ENCODE measurements at places on chromosomes 1 and 21. TPM values are rescaled to one million over a fixed set of nuclear protein-coding genes. Genes with fewer than 3 reads are reported as not detected.

DNA sequence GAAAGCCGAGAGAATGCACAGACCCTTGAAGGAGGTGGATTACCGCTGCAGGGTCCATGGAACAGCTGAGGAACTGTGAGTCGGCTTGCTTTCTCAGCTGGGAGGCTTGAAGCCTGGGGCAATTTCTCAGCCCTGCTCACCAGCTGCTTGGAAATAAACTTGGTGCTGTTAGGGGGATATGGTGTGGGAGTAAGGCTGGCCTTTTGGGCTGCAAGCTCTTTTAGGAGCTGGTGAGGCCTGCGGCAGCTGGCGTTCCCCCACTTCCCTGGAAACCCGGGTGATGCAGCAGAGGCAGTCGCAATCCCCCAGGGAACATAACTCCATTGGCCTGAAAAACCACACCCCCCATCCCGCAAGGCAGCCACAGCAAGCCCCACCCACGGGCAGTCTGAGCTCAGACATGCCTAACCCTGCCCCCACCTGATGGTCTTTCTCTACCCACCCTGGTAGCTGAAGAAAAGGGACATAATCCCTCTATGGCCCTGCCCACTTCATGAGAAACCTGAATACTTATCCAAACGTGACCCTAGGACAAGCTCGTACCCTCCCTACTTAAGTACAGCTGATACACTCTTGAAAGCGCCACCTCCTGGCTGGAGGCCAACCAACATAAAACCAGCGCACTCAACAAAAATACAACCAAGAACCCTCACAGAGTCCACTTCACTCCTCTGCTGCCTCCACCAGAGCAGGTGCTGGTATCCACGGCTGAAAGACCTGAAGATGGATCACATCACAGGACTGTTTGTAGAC is 1995.8 kb downstream of the NCAM2 start:
- no peak for DNase-seq

DNA sequence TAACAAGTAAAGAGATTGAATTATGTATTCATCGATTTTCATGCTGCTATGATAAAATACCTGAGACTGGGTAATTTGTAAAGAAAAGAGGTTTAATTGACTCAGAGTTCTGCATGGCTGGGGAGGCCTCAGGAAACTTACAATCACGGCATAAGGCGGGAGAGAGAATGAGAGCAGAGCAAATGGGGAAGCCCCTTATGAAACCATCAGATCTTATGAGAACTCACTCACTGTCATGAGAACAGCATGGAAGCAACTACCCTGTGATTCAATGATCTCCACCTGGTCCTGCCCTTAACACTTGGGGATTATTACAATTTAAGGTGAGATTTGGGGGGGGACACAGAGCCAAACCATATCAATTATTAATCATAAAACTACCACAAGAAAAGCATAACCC is 3.3 kb upstream of the GBP3 start:
- DNase-seq: no peak

GRCh38 chr1:162596514-162597170 is 35.1 kb downstream of the UAP1 start:
- DNase-seq: no peak

DNA sequence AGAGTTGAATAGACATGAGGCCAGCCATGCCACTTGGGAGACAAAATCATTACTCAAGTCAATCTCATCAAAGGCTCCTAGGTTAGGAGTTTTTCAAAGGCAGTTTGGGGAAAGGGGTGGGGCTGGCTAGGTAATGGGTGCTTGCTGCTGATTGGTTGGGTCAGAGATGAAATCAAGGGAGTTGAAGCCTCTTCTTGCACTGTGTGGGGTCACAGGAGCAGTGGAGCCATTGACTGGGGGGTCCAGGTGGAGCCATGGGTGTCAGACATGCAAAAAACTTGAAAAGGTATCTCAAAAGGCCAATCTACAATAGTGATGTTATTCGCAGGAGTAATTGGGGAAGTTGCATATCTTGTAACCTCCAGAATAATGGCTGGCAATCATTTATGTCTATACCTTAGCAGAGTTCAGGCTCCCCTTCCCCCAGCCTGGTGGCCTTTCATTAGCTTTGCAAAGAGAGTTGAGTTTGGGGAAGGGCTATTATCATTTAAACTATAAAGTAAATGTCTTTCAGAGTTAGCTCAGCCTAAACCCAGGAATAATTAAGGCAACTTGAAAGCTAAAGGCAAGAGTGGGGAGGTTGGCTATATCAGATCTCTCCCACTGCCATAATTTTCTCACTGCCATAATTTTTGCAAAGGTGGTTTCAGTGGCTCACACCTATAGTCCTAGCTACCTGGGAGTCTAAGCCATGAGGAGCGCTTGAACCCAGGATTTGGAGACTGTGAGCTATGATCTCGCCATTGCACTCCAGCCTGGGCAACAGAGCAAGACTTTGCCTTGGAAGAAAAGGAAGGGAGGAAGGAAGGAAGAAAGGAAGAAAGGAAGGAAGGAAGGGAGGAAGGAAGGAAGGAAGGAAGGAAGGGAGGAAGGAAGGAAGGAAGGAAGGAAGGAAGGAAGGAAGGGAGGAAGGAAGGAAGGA is 7.8 kb upstream of the PINK1 start:
- DNase-seq: no peak

GRCh38 chr1:153058826-153059784 is 1.8 kb upstream of the SPRR2A start:
- DNase-seq: no peak

- DNase-seq: no peak
Measured at GRCh38 chr1:53964109-53964508, 18.0 kb downstream of the LRRC42 start.

DNA sequence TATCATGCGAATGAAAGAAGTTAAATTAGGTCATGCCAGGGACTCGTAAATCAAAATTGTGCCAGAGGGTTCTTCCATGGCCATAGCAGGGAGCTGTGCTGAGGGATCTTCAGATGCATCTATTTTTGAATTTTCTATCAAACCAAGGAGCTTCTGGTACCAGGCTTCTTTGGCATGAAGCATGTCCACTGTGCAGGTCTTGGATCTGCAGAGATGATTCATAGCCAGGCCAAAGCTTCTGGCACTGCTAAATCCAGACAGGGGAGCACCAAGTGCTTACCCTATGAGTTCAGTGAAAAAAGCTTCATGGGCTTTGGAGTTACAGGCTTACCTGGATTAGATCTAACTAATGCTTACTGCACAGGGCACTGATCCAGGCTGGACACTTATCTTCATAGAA is 154.2 kb upstream of the DAB1 start:
- no peak for DNase-seq

DNA sequence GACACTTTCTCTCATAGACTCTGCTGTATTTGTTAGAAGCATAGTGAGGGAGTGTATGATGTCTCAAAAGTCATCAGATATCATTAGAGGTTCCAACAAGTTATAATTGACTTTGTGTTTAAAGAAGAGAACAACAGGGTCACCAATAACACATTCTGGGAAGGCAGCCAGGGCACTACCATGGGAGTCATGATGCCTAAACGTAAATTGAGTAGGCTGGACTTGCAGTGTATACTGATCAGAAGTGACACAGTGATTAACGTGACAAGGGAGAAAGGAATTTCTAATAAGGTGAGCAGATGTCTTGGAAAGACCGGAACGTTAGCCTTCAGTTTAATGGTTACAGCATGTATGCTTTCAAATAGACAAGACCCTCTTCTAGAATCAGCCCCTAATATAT is 973.2 kb downstream of the NCAM2 start:
- DNase-seq: no peak

FBXO42 gene
- total RNA-seq: 22.8 TPM

GRCh38 chr1:29756085-29756484 is 519.8 kb downstream of the PTPRU start:
- DNase-seq: no peak

GRCh38 chr1:87888446-87888845 is 559.8 kb downstream of the LMO4 start:
- DNase-seq: no peak

CFHR4 gene
- 0.10 TPM for total RNA-seq

DNA sequence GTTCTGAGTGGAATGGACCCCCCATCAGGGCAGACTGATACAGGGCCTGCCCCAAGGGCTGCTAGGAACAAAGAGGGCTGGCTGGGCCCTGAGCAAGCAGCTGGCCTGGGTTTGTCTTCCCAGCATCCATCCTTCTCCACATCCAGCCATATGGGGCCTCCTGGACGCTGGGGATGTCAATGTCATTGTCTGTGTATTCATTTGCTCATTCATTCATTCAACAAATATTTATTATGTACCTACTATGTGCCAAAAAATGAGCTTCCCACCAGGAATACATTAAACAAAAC is 15.6 kb upstream of the ECE1 start:
- DNase-seq: no peak

- DNase-seq: no peak
Measured at GRCh38 chr1:224626042-224626441, 9.9 kb downstream of the CNIH3 start.

TLR5 gene
- 3.0 TPM for total RNA-seq

- DNase-seq: no peak
Measured at GRCh38 chr1:174022976-174023277, 770 bp upstream of the RC3H1 start.

CCDC185 gene
- total RNA-seq: 0.10 TPM

CMPK1 gene
- 96.2 TPM for total RNA-seq

DNA sequence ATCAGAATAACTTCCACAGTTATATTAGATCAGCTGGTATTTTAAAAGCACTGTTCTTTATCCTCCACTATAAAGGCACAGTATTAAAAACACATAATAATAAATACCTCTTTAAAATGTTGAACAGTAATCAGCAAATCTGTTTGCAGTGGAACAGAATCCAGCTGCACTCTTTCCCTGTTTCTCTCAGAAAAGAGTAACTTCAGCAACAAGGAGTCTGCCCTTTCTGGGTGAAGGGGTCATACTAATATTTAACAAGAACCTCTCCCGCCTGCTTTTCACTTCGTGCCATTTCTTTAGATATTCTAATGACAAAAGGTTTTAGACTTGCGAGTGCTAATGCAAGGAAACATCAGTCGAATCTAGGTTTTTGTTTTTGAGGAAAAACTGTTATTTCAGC is 194.2 kb upstream of the FMN2 start:
- DNase-seq: no peak

GRCh38 chr1:34460193-34460592 is 283.5 kb downstream of the C1orf94 start:
- DNase-seq: no peak

PLPP3 gene
- total RNA-seq: 123 TPM

DNA sequence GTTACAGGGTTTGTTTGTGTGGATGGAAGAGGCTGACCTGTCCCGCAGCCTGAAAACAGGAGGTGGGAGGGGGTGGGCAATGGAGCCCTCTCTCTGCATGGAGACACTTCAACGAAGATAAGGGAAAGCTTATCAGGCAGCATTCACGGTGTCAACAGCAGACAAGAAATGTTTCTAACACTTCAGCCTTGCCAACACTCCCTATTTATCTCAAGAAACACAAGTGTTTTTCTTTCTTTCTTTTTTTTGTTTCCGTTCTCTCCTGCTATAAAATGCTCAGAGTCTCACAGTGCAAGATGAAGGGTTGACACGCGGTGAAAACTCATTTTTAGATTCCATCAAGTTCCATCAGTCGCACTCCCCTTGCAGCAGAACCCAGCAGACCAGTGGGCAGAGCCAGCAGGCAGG is 594.4 kb downstream of the MATN1 start:
- DNase-seq: no peak

DNA sequence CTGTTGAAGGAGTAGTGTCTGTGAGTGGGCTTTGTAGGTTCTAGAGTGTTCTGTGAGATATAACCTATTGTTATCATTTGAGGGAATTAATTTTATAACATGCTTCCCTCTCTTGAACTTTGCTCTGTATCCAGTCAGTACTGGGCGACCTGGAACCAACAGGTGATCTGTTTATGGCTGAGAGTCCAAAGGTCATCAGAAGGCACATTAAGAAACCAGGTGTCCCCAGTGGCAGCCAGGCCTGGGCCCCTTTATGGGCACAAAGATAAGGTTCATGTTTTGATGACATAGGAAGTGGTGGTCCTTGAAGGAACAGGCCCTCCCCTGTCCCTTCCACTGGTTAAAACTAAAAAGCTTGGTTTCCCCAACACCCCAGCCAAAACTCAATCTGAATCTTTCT is 61.1 kb downstream of the FHAD1 start:
- no peak for DNase-seq

GRCh38 chr1:23796466-23797271 is 3.9 kb downstream of the GALE start:
- no peak for DNase-seq

TNFRSF8 gene
- total RNA-seq: 0.20 TPM

TFF2 gene
- total RNA-seq: not detected

SIKE1 gene
- total RNA-seq: 126 TPM

SCCPDH gene
- total RNA-seq: 69.4 TPM

GRCh38 chr1:27522432-27523336 is 32.7 kb upstream of the WASF2 start:
- DNase-seq: peak; percentile 61

- no peak for DNase-seq
Measured at GRCh38 chr21:37079211-37079824, 6.3 kb downstream of the TTC3 start.

GRCh38 chr1:44630116-44630515 is 44.2 kb downstream of the TMEM53 start:
- DNase-seq: no peak

DNA sequence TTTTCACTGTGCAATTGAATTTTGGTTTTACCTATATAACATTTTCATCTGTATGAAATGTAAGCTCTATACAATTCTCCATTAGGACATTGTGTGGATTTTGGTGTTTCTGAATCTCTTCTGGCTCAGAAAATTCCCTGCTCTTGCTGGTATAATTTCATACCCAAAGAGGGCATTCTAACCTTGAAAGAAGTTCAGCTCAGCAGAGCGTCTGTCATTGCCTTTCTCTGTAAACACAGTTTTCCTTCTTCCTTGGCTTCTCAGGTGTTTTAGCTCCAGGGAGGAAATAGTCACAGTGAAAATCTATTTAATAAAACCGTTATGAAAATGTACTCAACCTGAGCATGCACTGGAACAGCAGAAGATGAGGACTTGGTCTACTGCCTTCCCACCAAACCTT is 16.0 kb downstream of the DISC1 start:
- peak; percentile 85 for DNase-seq

- DNase-seq: no peak
Measured at GRCh38 chr1:98870959-98871903, 133.4 kb downstream of the PLPPR5 start.

DNA sequence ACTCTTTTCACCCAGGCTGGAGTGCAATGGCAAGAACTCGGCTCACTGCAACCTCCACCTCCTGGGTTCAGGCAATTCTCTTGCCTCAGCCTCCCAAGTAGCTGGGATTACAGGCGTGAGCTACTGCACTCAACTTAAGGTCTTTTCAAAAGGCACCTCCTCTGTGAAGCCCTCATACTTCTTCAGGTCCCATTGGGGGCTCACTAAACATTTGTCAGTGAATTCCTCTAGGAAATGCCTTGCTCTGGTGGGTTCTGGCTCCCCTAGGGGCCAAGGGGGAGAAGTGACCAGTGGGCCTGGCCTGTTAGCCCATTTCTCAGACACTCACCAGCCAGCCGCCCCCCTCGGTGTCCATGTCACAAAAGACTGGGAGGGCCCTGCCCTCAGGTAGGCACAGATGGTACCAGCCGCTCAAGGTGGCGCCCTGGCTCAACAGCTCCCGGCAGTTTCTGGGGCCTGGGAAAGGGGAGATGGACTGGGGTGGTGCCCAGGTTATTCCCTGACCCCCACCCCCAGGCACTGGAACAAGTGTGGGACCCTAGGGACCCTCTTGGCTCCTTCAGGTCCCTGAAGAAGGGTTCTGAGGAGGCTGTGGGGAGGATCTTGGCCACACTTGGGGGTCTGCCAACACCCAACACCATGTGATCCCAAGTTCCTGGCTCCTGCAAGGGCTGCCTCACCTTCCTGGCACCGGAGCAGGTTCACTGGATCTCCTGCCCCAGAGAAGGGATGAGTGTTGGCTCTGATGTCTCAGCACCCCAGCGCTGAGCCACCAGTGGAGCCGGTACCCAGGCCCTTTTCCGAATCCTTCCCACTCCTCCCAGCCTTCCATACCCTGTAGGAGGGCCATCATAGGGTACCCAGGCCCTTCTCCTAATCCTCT is 1.6 kb downstream of the FCN3 start:
- no peak for DNase-seq

PHACTR4 gene
- 18.8 TPM for total RNA-seq

Measured in spinal cord (tissue), 10 donors.